ENCODE measurements at places on chromosomes 5 and 9.

DNA sequence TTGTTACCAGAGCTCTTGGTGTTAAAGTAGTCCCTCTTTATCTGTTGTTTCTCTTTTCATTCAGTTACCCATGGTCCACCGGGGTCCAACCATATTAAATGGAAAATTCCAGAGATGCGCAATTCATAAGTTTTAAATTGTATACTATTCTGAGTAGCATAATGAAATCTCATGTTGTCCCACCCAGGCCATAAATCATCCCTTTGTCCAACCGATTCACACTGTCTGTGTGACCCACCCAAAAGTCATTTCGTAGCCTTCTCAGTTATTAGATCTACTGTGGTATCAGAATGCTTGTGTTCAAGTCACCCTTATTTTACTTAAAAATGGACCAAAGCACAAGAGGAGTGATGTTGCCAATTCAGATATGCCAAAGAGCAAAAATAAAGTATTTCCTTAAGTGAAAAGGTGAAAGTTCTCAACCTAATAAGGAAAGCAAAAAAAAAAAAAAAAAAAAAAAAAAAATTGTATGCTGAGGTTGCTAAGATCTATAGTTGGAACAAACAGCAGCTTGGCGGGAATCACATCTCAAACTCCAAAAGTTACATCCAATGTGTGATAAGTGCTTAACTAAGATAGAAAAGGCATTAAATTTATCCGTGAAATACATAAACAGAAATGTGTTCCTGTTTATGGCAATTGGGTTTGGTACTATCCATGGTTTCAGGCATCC lies 106.8 kb upstream of the GPBP1 start:
- no peak for DNase-seq

DNA sequence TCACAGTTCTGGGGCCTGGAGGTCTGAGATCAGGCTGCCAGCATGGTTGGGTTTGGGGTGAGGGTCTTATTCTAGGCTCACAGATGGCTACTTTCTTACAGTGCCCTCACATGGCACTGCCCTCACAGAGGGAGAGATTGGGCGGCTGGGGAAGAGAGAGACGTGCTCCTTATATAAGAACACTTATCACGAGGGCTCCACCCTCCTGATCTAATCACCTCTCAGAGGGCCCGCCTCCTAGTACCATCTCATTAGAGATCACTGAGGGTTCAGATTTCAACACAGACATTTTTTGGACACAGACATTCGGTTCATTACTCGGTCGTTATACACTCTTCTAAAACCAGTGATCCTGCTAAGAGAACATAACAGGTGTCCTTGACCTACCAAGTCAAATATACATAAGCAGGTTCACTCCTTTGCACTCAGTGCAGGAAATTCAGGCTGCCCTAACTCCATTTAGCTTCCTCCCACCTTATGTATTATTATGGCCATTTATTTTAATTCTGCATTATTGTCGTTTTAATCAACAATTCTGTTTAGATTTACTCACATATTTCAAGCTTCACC lies 121.7 kb downstream of the ICE1 start:
- DNase-seq = no peak

DNA sequence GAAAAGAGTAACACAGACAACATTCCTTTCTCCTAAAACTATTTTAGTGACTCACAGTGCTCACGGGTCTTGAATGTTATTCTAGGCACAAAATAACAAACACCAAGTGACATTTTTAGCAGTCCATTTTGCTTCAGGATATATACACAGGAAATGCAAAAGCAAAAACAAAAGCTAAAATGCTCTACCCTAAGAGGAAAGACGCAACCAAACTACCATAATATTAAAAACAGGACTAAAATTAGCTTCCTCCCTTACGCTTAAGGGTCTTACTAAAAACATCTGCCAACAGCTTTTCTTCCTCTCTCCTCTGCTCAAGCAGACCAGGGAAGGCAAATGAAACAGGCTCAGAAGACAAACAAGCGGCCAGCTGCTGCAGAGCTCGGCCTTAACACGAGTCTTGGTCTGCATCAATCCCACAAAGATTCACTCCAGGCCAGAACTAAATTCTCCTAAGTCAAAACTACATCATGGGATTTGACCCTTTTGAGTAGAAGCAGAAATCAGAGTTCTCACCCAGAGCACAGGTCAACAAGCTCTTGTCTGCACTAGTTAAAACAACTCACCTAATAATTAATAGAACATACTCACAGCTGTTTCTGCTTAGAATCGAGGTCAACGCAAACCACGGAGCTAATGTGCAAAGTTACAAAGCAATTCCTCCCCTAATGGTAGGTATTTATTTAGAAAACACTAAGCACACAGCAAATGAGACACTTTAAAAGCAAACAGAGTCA lies 62.3 kb downstream of the RAPGEF1 start:
- DNase-seq = peak; percentile 53

GRCh38 chr9:129442803-129443511 lies 177.9 kb downstream of the C9orf50 start:
- no peak for DNase-seq

DNA sequence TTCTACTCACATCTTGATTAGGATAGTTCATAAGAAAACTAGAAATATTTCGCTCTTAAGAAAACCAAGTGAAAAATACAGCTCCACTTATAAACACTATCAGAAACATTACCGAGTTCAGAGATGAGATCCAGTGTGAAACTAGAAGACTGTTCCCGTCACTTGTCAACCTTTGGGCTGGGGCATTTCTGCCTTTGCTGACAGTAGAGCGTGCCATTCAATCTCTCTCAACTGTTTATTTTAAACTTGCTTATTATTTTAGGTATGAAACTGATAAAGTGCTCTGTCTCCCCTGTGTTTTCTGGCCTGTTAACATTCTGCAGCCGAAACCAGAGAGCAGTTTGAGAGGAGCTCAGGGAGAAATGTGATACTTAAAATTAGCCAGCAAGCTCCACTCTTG lies 16.7 kb downstream of the MRRF start:
- DNase-seq = no peak

- no peak for DNase-seq
Measured at GRCh38 chr9:101029315-101030085, 973 bp downstream of the PLPPR1 start.

DNA sequence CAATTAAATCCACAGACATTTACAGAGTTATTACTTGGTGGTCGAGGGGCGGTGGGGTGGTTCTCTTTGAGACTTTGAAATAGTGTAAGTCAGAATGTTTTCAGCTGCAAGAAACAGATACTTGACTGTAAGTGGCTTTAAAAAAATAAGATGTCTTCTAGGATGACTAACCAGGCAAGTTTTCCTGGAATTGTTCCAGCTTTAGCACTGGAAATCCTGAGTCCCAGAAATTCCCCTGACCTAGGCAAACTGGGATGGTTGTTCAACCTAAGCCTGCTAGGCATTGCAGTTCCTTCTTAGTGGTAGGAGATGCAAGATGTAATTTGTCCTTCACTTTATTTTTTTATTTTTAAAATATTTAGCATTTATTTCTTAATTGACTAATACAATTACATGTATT lies 169.5 kb upstream of the POC5 start:
- DNase-seq = no peak

- peak; percentile 87 for DNase-seq
Measured at GRCh38 chr5:172868924-172869591, 35.0 kb downstream of the ERGIC1 start.
